ENCODE measurements at places on chromosomes 4 and X.

DNA sequence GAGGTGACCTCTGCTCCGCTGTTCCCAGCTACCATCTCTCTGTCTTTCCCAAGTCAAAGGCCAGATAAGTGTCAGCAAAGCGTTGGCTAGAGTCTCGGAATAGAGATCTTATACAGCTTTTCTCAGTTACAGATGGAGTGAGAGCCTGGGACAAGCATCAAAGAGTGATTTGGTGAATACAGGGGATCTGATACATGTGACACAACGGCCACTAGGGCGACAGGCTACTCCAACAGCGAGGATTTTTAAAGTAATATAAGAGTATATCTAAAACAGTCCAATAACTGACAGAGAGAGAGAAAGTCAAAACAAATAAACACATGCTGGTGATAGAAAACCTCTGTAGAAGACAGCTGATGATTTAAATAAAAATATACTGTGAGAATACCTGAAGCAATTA lies 433.1 kb upstream of the SMIM31 start:
- no peak for DNase-seq

DNA sequence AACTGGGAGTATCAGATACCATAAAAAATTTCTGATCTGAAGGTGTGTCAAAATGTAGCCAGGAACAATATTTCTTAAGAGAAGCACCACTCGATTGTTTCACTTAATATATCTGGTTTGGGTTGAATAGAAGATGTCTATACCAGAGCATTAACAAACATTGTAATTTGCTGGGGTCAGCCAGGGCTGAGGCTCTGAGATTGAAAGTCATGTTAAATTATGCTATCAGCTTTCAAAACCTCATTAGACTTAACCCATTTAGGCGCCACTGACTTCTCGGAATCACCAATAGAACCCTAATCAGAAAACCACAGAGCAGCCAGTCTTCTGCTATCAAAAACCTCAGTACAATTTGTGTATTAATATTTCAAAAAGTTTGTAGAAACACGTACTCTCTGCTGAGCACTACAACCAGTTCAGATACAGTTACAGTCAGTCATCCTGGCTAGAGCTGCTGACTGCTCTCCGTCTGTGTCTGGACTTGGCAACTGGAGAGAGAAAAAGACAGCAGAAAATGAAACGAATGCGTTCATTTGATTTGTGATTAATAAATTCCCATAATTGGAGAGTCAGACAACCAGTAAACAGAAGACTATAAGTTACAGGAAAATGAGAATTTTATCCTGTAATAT lies 848.6 kb upstream of the PABPC4L start:
- DNase-seq, result no peak

- no peak for DNase-seq
Observed at GRCh38 chrX:119640731-119641170, 34.5 kb upstream of the NKRF start.

- DNase-seq, result no peak
Observed at GRCh38 chr4:183746305-183747229, 87.5 kb downstream of the TRAPPC11 start.

Measured in CD4-positive, alpha-beta T cell treated with Interleukin-15 for 4 hours (primary cell).